ENCODE measurements at places on chromosomes 2 and 18.

GRCh38 chr2:140862181-140862580 lies 1268.6 kb downstream of the LRP1B start:
- DNase-seq = no peak

DNA sequence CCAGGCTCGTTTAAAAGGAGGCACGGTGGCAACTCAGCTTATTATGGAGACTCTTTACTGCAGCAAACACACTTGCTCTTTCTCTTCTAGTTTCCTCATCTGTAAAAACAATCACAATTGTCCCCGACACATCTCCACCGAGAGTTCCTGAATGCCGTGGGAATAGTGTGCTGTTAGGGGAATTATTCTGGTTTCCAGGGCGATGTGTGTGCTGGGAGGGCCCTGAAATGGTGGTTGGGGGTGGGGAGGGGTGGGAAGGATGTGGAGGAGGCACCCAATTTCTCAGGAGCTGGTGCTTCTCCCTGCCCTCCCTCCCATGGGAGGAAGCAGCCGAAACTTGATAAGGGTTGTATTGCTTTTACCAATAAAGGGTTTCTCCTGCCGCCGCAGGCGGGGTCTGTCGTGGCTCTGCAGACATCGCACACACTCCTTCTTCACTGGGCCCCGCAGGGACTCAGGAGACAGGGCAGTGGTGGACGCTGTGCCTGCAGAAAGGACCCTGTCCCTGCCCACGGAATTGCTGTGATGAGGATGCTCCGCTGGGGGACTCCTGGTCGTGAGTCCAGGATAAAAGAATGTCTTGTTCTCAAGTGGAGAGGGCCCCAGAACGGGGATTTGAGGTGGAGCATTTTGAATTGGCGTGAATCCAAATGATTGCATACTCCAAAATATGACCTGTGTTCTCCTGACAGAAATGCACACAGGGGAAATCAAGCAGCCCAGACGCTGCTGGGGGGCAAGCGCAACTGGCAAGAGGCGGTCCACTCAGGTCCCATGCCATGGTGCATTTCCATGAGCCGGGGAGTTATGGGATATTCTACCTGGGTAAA lies 119.2 kb downstream of the ACKR3 start:
- DNase-seq = no peak

GRCh38 chr2:60167089-60167488 lies 386.4 kb downstream of the BCL11A start:
- DNase-seq = no peak

GRCh38 chr2:112141626-112142007 lies 3.4 kb downstream of the FBLN7 start:
- DNase-seq = no peak

DNA sequence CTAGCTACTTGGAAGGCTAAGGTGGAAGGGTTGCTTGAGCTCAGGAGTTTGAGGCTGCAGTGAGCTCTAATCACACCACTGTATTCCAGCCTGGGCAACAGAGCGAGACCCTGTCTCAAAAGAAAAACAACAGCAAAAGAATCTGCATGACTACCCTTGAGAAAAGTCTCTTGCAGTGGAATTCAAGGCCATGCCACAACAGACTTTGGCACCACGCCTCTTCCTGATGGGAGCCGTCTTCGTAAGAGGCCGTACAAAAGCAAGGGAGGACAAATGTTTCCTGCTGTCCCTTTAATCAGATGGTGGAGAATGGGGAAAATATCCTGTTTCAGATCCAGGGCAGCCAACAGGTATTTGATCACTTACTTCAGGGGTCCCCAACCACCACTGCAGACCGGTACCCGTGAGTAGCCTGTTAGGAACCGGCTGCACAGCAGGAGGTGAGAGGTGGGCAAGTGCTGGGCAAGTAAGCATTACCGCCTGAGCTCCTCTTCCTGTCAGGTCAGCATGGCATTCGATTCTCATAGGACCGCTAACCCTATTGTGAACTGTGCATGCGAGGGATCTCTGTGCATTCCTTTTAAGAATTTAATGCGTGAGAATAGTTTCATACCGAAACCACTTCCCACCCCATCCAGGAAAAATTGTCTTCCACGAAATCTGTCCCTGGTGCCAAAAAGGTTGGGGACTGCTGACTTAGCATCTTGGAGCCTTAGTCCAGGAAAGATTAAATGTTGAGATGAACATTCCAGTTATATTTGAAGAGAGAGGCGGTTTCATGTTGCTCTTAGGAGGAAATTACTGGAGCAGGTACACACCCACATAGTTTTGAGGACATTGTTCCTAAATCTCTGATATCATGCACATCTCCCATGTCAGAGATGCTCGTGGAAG lies 94.4 kb upstream of the XPO1 start:
- DNase-seq = no peak

DNA sequence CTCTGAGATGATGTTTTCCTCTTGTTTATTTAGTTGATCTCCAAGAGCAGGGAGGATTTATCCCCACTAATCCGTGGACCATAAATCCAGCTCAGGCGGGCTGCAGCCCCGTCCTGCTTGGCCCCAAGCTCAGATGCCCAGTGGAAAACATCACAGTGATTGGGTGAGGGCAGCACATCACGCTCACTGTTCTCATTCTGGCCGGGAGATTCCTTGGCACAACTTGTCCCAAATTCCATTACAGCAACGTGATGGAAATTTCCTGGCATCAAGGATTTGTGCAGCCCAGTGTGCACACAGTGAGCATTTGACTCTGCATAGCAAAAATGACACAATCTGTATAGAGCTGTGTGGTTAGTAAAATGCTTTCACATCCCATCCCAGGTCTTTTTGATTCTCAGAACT lies 96.8 kb downstream of the VAPA start:
- DNase-seq = no peak
